Progenitor cell of endocrine pancreas (in vitro differentiated cells): ENCODE measurements at places on chromosomes 1 and 21. TPM values are rescaled to one million over a fixed set of nuclear protein-coding genes. Genes with fewer than 3 reads are reported as not detected.
A peak's percentile ranks its signal among the peaks of the same experiment; 100 is the strongest.

DNA sequence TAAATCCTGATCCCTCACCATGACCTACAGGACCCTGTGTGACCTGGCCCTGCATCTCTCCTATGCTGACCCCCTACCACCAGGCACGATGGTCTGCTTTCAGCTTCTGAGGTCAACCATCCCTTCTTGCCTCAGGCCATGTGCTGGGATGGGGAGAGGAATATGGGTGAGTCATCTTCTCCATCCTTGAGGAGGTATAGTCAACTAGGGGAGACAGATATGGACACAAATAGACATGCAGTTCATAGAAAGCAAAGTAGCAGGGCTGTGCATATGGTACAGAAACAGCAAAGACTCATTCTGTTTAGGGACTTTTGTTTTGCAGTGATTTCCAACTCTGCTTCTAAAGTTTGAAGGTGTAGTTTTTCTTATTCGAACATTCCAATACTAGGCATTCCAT lies 250.8 kb upstream of the FGGY start:
- no peak for DNase-seq

- no peak for DNase-seq
Observed at GRCh38 chr1:186297439-186298045, 77.5 kb downstream of the TPR start.

DNA sequence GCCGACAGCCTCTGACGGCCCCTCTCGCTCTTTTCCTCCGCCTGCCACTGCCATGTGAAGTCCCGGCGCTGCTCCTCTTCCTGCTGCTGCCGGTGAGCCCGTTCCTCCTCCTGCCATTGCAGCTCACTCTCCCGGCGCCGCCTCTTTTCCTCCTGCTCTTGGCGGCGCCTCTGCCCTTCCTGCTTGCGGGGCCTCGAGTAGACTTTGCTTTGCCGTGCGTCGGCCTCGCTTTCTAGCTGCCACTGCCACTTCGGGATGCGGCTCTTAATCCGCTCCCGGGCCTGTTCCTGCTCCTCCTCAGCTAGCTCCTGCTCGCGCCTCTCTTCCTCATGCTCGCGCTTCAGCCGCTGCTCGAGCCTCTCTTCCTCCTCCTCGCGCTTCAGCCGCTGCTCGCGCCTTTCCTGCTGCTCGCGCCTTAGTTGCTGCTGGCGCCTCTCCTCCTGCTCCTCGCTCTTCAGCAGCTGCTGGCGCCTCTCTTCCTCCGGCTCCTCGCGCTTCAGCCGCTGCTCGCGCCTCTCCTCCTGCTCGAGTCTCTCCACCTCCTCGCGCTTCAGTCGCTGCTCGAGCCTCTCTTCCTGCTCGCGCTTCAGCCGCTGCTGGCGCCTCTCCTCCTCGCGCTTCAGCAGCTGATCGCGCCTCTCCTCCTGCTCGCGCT lies 4.3 kb downstream of the TCHH start:
- no peak for DNase-seq

DNA sequence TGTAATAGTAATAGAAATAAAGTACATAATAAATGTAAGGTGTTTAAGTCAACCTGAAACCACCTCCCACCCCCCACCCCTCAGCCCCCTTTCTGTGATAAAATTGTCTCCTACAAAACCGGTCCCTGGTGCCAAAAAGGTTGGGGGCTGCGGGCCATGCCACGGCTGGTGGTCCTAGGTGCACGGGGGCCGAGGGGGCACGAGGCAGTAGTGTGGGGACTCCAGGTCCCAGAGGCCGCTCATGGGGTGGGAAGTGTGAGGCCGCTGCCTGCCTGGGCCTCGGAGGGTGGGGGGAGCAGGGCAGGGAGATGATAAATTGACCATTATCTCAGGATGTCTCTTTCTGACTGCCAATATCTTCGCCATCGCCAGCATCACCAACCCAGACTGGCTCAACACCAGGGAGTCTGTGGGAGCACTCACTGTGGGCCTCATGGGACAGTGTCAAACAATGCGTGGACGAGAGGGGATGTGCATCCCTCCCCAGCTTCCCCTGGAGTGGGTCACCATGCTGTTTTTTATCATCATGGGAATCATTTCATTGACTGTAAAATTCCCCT lies 6.5 kb downstream of the ZBTB17 start:
- no peak for DNase-seq

DNA sequence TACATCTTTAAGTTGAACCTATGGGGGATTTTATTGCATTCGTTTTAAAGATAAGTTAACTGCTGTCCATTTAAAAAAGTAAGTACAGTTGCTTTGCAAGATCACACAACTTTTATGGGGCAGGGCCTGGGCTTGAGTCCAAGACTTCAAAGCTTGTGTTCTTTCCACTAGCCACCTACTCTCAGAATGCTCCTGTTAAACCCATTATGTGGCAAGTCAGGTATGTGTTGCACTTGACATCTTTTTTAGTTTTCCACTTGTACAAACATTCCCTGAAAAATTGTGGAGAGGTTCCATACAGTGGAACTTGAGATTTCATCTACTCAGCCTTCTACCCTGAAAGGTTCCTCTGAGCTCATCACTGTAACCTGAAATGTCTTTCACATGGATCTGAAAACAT lies 235.5 kb upstream of the SGIP1 start:
- DNase-seq = no peak

- no peak for DNase-seq
Observed at GRCh38 chr1:9699361-9699760, 47.8 kb downstream of the PIK3CD start.

DNA sequence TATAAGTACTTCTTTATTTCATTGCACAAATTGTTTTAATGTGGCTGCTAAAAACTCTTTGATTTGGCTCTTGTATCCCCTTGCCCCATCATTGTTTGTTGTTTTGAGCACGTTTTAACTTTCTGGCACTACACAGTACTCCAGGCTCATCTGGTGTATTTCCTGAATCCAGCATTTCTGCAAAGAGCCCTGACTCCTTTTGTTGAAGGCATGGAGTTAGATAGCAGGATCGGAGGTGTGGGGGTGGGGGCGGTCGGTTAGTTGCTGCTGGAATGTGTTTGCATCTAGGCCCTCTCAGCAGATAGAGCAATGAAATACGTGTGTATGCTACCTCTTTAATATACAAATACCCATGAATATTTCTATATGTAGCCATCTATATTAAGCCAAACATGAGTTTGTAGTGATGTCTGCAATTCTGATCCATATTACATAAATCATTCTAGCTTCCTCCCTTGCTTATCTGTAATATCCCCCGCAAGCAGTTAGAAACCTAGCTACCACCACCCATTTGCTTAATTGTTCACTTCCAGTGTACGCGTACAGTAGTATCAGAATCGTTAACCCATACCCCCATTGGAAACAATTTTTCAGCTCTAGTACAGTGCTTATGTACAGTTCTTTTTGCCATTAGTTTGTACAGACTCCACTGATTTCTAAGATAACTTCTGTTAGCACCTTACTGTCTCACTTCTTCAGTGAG lies 106.0 kb downstream of the NOS1AP start:
- no peak for DNase-seq

DNA sequence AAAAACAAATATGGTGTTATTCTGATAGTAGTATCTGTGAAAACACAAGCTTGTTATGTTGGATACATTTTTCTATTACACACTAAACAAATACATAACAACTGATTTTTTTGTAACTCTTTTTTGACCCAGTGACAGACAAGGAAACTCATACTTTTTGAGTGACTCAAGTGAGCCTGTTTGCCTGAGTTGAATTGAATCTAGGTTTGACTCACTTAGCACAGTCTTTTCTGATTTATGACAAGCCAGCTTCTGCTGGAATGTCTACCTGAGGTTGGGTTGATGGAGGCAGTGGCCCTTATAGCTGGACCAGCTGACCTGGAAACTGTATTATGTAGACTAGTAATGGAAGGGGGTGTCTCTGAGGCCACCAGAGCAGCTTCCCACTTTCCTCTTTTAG lies 4.2 kb upstream of the CLCA4 start:
- no peak for DNase-seq

- DNase-seq = peak; percentile 16
Observed at GRCh38 chr1:91736715-91737615, 149.0 kb downstream of the TGFBR3 start.

DNA sequence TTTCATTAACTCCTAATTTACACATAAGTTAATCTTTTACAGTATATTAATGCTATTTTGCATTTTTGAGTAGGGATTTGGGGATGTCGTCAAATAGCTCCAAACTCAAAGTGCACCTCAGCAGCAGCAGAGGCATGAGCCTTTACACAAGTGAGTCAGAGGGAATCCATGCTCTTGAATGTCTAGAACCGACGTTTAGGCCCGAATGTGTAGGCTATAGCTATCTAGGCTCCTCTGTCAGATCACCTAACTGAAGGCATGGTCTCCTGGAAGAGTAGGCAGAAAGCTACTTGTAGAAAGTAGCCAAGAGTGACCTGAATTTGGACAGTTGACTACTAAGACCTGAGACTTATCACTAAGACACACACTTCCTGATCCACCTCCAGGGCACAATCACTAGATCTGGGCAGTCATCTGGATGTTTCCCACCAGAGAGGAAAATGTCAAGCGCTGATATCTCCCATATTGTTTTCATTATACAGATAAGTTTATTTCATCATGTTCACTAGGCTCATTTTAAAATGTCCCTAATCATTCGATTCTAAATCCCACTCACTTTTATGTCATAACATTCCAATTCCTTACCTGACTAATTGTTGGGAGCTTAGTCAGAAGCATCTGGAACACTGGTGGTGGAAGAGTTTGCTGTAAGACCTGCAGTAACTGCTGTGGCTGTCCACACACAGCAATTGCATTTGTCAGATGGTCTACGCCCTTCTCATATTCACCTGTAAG lies 15.3 kb downstream of the TOMM20 start:
- DNase-seq = no peak

DNA sequence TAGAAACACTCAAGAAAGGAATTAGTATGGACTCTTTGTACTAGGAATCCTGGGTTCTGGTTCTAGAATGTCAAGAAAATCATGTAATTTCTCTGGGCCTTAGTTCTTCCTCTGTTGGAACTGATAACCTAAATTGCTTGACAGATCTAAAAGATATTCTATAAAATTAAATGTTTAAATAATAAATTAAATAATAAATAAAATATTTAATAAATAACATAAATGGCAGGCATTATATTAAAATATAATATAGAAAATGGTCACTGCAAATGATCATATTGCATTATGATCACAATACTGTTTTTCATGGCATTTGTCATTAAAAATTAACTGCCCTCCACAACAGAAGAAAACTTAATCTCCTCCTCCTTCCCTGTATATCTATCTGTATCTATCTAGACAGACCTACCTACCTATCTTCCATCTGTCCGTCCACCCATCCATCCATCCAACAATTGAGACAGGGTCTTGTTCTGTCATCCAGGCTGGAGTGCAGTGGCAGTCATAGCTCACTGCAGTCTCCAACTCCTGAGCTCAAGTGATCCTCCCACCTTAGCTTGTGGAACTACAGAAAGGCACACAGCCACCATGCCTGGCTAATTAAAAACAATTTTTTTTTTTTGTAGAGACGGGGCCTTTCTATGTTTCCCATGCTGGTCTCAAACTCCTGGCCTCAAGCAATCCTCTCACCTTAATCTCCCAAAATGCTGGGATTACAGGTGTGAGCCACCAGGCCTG lies 16.4 kb downstream of the NUCKS1 start:
- DNase-seq = no peak

DNA sequence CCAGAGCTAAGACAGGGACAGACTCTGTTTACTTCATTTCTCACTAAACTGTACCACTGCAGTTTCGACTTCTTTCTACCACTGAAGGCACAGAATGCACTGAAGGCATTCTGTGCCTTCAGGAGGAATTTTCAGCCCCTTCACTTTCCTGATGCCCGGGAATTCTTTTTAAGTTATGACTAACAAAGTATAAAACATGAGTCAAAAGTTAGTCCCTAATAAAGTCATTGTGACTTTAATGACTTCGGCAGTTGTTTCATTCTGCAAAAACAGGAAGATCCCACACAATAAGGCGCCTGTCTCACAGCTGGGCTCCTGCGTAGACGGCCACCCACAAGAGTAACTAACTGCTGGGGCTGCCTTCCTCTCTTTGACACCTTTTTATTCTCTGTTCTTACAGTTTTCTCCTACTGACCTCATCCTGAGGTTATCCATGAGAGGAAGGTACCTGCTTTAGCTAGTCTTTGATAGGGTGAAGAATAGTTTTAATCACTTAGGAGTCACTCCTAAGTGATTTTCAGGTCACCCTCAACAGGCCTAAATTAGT lies 183.9 kb upstream of the SGIP1 start:
- DNase-seq = no peak

GRCh38 chr1:205933671-205934618 lies 9.3 kb downstream of the SLC26A9 start:
- DNase-seq = no peak

ARHGEF11 gene
- total RNA-seq = 55.9 and 56.7 TPM in 2 replicates

FCMR gene
- total RNA-seq = not detected in 2 replicates

TRIM17 gene
- total RNA-seq = 20.5 and 20.8 TPM in 2 replicates

C1orf226 gene
- total RNA-seq = 5.1 and 6.5 TPM in 2 replicates
